ENCODE measurements at places on chromosomes 11 and 22.

GRCh38 chr11:69538854-69539253 is 57.4 kb downstream of the LINC01488 start:
- DNase-seq = no peak

DNA sequence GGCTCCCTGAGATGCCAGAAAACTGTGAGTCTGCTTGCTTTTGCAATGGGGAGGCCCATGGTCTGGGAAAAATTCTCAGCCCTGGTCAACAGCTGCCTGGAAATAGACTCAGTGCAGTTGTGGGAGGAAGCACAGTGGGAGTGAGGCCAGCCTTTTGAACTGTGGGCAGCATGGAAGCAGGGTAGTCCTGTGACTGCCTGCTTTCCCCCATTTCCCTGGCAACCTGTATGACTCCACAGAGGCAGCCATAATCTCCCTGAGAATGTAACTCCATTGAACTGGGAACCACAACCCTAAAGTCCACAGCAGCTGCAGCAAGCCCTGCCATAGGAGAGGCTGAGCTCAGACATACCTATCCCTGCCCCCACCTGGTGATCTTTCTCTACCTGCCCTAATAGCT is 494.6 kb upstream of the FAT3 start:
- no peak for DNase-seq

- DNase-seq = no peak
These were observed 9.5 kb upstream of the CREB3L1 start for GRCh38 chr11:46267930-46268329.

DNA sequence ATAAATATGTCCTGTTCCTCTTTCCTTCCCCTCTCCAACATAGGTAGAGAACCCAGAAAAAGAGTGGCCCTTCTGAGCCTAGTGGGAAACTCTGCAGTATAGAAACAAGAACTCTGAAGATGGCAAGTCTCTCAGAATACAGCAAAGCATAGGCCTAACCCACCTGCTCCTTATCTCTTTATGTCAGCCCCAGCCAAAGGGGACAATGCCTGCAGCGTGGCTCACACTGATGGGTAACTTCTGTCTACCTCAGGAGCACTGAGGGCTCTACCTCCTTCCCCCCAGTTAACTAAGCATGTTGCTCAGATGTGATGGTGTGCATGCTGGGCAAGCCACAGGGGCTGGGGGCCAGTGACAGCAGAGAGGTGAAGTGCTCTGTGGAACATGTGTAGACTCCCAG is 4.9 kb upstream of the NRIP3 start:
- DNase-seq = no peak

DNA sequence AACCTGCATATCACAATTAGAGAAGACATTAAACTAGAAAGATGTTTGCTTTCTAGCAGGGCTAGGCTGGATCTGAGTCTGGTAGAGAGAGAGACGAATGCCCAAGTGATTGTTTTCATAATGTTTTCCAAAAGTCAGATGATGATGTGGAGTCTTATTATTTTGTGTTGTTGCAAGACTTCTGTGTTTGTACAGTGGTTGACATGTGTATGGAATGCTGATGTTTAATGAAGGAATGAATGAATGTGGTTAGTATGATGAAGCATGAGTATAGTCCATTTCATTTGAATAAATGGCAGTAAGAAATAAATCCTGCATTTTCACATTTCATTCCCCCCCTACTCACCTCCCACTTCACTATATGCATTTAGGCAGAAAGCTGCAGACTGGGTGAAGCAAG is 69.6 kb downstream of the PPP2R1B start:
- no peak for DNase-seq

DNA sequence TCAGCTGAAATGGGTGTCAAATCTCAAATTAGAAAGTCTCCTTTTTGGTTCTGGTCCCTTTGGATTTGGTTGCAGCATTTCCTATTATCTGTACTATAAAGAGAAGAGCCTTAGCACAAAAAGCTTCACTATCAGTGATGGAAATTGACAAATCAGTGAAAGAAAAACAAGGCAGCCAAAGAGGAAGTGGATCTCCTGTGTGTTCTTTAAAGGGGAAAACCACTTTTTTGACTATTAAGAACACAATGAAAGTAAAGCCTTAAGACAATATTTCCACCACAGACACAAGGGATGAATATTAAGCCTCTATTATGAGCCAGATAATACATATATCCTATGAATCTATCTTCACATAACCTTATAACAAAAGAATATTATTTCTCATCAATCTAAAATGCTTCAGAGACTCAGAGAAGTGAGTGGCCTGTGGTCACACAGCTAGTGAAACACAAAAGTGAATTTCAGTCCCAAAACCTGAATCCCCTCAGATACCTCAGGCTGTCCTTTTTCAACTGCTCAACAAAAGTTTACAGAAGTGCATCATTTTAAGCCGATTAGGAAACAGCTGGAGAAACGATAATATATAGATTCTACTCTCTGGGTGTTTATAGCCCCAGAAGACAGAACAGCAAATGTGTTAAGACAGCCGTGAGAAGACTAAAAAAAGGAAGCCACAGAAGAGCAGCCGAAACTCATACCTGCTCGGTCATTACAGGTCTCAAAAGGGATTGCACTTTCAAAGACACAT is 24.4 kb upstream of the FSHB start:
- DNase-seq = no peak

GRCh38 chr11:10638316-10638925 is 55.1 kb downstream of the IRAG1 start:
- no peak for DNase-seq

DNA sequence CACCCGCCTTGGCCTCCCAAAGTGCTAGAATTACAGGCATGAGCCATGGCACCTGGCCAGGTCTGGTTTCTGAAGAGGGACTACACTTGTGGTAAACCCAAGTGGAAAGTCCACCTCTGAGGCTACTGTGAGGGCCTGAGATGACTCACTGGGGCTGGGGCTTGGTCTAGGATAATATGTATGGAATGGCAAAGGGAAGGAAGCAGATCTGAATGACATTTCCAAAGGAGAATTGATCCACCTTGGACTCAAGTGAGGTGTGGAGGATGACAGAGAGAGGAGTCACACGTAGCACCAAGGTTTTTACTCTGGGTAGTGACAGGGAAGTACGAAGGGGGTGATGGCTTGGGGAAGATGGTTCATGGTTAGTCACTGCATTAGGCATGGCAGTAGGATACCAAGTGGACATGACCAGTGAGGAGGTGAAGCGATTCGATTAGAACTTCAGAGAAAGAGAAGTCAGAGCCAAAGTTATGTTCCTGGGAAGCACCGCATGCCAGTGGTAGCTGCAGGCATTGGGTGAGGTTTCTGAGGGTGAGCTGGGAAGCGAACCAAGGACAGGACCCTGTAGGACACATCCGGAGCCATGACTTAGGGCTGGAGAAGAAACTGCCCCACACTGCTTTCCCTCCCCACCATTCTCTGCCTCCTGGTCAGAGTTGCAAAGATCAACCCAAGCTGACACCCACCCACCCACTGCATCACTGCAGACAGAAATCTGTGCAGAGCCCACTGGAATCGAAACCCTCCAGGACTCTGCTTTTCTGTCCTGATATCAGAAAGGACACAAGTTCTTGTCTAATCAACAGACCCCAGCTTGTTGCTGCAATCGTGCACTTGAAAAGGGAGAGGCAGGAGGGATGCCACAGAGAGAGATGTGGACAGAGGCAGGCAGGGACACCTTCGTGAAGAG is 13.0 kb upstream of the BCL9L start:
- DNase-seq = peak; percentile 33

DNA sequence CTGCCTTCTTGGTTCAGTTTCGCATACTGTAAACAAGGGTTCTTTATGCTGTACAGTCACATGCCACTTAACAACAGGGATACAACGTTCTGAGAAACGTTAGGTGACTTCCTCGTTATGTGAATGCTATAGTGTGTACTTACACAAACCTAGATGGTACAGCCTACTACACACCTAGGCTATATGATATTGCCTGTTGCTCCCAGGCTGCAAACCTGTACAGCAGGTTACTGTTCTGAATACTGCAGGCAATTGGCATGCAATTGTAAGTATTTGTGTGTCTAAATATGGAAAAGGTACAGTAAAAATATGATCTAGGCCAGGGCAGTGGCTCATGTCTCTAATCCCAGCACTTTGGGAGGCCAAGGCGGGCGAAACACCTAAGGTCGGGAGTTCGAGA is 85.7 kb upstream of the PRDM11 start:
- no peak for DNase-seq

- no peak for DNase-seq
These were observed 11.1 kb downstream of the NAV2 start for GRCh38 chr11:19723572-19724342.

DNA sequence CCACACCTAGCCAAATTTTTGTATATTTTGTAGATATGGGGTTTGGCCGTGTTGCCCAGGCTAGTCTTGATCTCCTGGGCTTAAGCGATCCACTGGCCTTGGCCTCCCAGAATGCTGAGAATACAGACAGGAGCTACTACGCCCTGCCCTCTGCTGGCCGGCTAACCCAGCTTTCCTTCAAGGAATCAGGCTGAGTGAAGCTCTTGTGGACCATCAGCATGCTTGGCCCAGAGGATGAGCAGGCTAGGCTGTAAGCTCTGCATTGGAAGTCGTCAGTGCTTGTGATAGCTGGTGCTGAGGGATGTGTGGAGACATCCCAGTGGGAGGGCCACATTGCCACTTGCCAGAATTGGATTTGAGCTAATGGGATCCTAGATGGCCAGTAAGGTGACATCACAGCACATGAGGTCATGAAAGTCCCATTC is 60.6 kb downstream of the MED15 start:
- no peak for DNase-seq

- peak; percentile 22 for DNase-seq
These were observed 32.0 kb upstream of the SERPIND1 start for GRCh38 chr22:20741634-20742581.

DNA sequence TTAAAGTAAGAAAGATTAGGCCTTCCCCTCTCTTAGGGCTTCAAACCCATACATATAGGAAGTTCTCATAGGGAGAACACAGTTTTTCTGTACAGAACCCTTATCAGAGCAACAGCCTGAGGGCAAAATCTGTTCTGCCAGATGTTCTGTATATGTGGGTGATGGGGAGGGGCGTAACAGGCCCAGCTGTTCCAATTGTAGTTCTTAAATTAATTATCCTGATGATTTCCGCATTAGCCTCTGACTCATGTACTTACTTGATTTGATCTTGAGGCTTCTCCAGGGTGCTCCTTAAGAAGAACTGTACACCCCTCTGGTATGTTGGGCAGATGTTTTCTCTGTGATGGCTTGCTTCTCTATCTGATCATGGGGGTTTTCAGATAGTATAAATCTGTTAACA is 123.1 kb upstream of the C11orf87 start:
- DNase-seq = no peak

GRCh38 chr22:43152357-43153071 is 1.2 kb downstream of the TSPO start:
- peak; percentile 88 for DNase-seq

- DNase-seq = no peak
These were observed 186.3 kb upstream of the B3GAT1 start for GRCh38 chr11:134598368-134598767.

- no peak for DNase-seq
These were observed 1335.9 kb downstream of the TBC1D22A start for GRCh38 chr22:48098243-48098920.

- no peak for DNase-seq
These were observed 54.5 kb upstream of the PRODH start for GRCh38 chr22:18990355-18991137.

DNA sequence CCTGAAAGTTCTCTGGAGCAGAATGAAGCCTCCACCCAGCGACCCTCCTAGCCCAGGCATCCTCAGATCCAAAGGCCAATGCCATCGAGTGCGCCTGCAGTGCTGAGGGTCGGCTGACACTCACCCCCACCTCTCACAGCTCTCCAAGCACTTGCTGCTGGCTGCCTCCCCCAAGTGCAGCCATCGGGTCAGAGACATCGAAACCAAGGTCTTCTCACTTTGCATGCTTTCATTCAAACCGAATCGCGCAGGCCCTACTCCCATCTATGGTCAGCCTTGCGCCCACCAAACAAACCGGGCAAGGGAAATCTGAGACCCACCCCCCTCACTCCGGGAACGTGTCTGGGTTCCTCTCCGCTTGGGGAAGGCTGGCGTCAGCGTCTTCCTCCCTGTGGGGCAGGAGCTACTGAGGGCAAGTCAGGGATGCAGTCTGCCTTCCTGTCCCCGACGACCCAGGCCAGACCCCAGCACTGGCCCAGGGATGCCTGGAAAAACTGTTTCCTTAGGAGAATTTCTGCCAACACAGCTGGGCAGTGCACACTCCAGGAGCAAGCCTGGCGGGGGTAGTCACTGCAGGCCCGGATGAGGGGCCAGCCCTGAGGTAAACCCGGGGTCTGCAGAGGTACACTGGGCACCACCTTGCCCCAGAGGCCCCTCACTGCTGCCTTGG is 7.0 kb downstream of the WNT7B start:
- no peak for DNase-seq

GRCh38 chr11:75797792-75798191 is 17.2 kb upstream of the UVRAG start:
- DNase-seq = no peak

- no peak for DNase-seq
These were observed at the start of gene OR4D9 for GRCh38 chr11:59510941-59511589. OR4D9 (plus strand) TSS chr11:59511539; CDS start chr11:59514913, 3,374 bp downstream.

DNA sequence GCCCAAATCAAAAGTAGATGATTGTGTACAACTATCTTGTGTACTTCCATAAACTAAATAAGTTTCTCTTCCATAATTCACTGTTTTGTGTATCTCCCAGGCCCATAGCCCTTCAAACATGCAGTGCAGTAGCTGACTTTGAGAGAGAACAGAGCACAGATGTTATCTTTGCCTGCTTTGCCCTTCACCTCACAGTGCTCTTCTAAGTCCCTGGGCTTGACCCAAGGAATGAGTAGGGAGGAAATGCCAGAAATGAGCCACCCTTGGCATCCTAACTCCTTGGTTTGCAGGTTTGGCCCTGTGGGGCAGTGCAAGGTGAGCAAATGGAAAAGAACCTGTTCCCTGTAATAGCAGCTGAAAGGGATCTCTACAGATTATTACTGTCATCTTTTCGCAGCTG is 79.2 kb downstream of the STIM1 start:
- no peak for DNase-seq

DNA sequence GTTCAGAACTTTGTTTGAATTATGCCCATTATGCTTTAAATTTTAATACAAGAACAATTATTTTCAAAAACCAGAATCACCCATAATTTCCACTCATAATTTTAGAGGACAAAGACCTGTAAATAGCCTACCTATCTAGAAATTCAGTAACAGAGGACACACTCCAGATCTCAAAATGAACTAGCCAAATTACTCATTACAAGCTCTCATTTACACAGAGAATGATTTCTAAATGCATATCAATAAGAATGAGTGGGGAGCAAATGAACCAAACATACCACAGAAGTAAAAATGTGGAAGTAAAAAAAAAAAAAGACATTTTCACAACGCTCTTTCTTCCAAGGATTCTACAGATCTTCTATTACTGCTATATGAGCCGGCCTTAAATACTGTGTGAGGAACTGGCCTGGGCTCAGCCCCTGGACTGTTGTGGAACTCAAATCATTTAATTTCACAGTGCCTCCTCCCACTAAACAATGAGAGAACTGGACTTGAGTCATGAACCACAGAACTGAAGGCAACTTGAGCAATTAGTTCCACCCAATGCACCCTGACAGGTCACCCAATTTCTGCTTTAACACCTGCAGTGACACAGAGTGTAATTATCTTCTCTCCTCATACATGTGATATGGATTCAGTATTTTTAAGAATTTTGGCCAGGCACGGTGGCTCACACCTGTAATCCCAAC is 8.0 kb downstream of the MRTFA start:
- no peak for DNase-seq

GRCh38 chr11:69059985-69060384 is 11.3 kb downstream of the TPCN2 start:
- DNase-seq = no peak

- no peak for DNase-seq
These were observed 752.3 kb downstream of the OPCML start for GRCh38 chr11:132780046-132780445.

GRCh38 chr22:49904040-49904369 is 14.2 kb downstream of the ALG12 start:
- DNase-seq = no peak

Measured in transverse colon (tissue), 4 donors.